ENCODE measurements at places on chromosomes 2 and 18.

DNA sequence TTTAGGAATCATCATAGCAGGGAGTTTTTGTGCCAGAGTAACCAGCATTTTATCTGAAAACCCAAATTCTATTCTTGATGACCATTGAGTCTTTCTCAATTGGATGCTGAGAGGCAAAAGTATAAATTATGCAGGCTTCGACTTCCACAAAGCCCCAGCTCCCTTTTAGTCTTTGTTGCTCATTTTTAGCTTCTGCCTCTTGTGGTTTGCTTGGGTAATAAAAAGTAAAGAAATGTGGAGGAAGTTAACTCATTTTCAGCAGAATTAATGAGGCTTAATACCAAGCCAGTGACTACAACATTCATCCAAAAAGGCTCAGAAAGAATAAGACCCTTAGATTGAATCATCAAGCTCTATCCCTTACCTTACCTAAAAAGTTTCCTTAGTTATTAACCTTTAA lies 18.6 kb downstream of the ERMN start:
- no peak for DNase-seq

- DNase-seq, result no peak
These were observed at the start of gene NMUR1 for GRCh38 chr2:231530099-231531011. NMUR1 (minus strand) TSS chr2:231530445; CDS start chr2:231530361, 84 bp downstream.

GRCh38 chr18:42861271-42861670 lies 254.2 kb downstream of the RIT2 start:
- no peak for DNase-seq

DNA sequence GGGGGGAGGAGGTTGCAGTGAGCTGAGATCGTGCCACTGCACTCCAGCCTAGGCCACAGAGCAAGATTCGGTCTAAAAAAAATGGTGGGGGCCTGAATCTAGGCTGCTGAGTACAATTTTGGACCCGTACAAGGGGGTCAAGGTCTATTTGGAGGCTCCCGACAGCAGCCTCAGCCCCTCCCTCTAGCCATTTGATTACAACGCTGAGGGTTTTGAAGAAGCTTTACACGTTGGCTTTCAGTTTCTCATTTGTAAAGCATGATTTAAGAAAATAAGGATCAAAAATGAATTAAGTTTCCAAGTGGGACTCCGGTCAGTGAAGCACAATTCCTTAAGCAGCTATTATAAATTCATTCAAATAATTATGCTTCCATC lies 133.9 kb downstream of the TGIF1 start:
- DNase-seq, result no peak

DNA sequence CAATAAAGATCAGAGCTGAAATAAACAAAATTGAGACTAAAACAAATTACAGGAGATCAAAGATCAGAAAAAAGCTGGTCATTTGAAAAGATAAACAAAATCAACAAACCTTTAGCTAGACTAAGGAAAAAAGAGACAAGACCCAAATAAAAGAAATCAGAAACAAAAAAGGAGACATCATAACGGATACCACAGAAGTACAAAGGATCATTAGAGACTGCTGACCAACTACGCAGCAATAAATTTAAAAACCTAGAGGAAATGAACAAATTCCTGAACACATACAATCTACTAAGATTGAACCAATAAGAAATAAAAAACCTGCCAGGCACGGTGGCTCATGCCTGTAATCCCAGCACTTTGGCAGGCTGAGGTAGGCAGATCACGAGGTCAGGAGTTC lies 33.7 kb downstream of the USP34 start:
- DNase-seq, result no peak
